C1 segment of cervical spinal cord (tissue), 14 donors: ENCODE measurements at places on chromosomes 6 and 20.

GRCh38 chr20:23159947-23160318 lies 73.8 kb upstream of the CD93 start:
- no peak for DNase-seq

GRCh38 chr20:2834401-2835110 lies 5.9 kb downstream of the PCED1A start:
- DNase-seq = no peak

GRCh38 chr20:57428324-57429158 lies 37.3 kb downstream of the RBM38 start:
- peak; percentile 62 for DNase-seq

DNA sequence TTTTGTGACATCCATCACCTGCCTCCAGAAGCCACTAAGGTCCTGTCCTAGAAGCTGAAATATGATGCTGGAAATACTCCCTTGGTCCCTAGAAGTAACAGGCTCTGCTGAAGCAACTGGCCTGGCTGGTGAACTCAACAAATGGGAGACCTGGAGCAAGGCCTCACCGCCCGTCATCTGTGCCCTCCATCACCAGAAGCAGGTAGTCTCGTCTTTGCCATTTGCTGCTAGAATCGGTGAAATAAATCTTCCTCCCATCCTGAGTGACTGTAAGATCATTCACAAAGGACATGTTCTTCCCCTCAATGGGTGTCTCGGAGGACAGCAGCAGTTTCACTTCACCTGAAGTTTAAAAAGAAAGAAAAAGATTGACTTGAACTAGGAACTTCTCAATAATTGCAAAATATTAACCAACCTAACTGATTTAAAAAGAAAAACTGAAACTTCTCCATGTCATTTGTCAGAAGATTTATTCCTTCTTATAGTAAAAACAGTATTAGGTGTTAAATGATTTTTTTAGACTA lies 21.0 kb downstream of the CST7 start:
- DNase-seq = no peak
